A549 (cell line): ENCODE measurements at places on chromosomes 12 and 14. TPM values are rescaled to one million over a fixed set of nuclear protein-coding genes. Genes with fewer than 3 reads are reported as not detected.

Gene LRRK2
- 3.1 to 5.3 TPM (median 5.2 TPM) in 3 replicates for polyA plus RNA-seq

Gene CRIP1
- polyA plus RNA-seq = 837 to 1,023 TPM (median 999 TPM) in 3 replicates

Gene PRR4
- polyA plus RNA-seq = 1.6 to 2.5 TPM (median 2.2 TPM) in 3 replicates

Gene ERP27
- 0.09 TPM in 1 of 3 replicates, not detected in the others for polyA plus RNA-seq

Gene ASCL1
- not detected in 3 replicates for polyA plus RNA-seq

Gene VRTN
- not detected in 3 replicates for polyA plus RNA-seq

Gene RAB35
- 44.0 to 49.5 TPM (median 47.8 TPM) in 3 replicates for polyA plus RNA-seq
